Lung microvascular endothelial cell (primary cell): ENCODE measurements at places on chromosomes 7 and 10. TPM values are rescaled to one million over a fixed set of nuclear protein-coding genes. Genes with fewer than 3 reads are reported as not detected.

DNA sequence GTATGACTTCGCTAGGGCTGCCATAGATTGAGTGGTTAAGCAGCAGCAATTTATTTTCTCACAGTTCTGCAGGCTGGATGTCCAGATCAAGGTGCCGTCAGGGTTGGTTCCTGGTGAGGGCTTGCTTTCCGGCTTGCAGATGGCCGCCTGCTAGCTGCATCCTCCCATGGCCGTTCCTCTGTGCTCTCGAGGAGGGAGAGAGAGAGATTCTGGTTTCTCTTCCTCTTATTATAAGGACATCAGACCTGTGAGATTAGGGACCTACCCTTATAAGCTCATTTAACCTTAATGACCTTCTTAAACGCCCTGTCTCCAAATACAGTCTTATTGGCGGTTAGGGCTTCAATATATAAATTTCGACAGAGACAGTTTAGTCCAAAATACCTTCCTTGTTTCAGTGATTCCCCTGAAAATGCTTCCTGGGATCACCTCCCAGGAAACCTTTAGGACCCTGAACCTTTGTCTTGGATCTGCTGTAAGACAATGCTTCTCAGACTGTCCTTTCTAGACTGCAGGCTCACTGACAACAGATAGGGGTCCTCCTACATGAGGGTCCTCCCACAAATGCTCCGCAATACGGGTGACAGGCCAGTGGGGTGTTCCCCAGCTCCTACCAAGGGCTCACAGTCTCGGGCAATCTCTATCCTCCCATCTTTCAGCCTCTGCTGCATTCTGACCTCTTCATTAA lies 82.5 kb upstream of the BAIAP2L1 start:
- no peak for DNase-seq

IDI2 gene
- not detected in 2 replicates for total RNA-seq

- no peak for DNase-seq
These were observed 2.4 kb downstream of the UROS start for GRCh38 chr10:125820701-125821100.

GRCh38 chr10:118871244-118871865 lies 116.6 kb upstream of the CACUL1 start:
- no peak for DNase-seq

SLC25A28 gene
- 8.3 and 11.1 TPM in 2 replicates for total RNA-seq

LRIT1 gene
- total RNA-seq: not detected in 2 replicates

DNA sequence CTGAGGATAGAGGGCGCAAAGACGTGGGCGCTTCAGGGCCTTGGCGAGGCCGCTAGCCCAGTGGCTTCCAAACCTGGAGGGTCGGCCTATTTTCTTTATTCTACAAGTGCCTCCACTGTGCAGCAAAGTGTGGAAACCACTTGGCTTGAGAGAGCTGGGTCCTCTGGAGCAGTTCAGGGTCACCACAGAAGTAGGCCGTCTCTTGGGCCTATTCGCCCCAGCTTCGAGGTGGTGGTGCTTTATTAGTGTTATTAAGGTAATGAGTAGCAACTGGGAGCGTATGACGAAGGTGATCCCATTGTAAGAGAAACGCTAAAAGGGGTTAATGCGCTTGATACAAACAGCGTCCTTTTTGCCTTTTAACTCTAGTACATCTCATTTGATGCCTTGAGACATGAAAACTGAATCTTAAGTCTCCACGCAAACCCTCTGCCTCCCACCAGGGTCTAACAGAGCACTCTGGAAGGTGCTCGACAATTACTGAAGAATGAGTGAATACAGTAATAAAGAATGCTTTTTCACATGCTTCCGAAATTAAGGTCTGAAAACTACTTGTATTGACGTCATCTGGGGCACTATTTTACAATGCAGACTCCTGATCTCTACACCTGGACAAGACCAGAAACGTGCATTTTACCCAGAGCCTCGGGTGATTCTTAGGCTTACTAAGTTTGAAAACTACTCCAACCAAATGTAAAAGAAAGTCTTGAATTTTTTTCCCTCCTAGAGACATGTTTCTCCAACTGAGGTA lies 647 bp upstream of the GSAP start:
- no peak for DNase-seq

MSS51 gene
- 0.22 and 0.60 TPM in 2 replicates for total RNA-seq

- DNase-seq: no peak
These were observed 551.5 kb downstream of the KCNMA1 start for GRCh38 chr10:77086081-77086480.

DNA sequence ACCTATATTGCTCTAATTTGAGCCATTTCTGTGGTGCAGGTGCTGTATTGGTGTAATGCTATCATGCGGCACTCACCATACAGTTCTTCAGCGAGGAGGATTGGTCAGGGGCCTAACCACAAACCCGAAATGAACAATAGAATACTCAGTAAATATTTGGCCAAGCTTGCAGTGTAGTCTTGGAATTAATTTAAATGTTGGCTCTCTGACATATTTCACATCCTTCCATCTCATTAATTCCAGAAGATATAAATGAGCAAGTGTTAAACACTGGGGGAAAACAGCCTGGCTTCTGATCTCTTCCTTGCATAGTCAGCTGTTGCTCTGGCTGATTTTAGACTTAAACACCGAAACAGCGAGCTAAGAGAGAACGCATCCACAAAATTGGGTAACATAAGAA lies 663.1 kb upstream of the GHITM start:
- DNase-seq: no peak

DNA sequence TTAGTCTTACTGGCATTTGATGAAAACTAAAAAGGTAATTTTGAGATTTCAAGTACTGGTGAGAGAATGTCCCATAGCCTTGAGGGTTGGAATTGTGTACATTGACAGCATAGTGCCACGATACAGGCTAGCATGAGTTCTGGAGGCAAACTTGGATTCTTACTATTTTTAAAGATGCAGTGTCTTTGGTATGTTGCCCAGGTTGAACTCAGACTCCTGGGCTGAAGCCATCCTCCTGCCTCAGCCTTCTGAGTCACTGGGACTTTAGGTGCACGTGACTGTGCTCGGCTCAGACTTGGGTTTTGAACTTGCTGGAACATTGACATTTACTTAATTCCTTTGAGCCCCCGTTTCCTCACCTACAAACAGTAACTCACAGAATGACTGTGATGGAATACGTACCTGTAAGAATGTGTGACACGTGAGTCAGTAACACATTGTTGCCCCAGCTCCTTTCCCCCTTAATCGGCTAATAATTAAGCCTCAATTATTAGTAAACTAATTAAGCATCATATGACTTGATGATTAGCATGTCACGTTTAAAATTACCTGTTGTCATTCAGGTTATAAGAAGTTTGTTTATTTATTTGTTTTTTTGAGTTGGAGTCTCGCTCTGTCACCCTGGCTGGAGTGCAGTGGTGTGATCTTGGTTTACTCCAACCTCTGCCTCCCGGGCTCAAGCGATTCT lies 10.6 kb downstream of the DNAJB6 start:
- DNase-seq: peak; percentile 46

ITGA8 gene
- 0.79 and 1.5 TPM in 2 replicates for total RNA-seq

- DNase-seq: no peak
These were observed 242.2 kb upstream of the PPP2R2D start for GRCh38 chr10:131658476-131659110.

DNA sequence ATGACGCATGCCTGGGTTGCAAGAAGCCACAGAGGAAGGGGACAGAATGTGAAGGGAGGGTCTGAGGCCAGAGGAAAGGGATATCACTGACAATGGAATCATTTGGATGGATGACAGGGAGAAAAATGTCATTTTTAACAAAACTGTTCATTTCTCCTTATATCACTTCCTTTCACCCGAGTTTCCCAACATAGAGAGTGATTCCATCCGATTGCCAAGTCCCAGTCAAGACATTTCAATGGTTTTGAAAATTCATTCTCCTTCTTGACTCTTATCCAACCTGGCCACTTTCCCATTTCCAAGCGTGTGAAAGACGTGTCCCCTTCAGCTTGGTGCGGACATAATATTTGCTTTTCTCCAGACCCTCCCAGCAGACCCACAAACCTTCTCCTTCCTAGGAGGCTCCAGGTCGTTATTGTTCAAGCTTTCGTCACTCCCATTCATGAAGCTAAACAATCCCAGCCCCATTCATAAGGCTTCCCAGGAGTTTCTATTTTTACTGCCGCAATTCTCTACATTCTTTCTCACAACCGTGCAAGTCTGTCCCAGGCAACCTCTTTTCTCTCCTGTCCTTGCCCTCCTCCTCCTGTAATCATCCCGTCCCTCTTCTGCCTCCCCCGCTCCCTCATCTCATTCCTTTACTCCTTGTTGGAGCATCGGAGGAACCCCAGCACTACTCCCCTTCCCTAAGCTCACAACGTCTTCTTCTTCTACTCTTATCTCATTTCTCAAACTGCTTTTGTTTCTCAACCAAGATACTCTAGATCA lies 301.3 kb upstream of the KLF6 start:
- DNase-seq: peak; percentile 97

DNA sequence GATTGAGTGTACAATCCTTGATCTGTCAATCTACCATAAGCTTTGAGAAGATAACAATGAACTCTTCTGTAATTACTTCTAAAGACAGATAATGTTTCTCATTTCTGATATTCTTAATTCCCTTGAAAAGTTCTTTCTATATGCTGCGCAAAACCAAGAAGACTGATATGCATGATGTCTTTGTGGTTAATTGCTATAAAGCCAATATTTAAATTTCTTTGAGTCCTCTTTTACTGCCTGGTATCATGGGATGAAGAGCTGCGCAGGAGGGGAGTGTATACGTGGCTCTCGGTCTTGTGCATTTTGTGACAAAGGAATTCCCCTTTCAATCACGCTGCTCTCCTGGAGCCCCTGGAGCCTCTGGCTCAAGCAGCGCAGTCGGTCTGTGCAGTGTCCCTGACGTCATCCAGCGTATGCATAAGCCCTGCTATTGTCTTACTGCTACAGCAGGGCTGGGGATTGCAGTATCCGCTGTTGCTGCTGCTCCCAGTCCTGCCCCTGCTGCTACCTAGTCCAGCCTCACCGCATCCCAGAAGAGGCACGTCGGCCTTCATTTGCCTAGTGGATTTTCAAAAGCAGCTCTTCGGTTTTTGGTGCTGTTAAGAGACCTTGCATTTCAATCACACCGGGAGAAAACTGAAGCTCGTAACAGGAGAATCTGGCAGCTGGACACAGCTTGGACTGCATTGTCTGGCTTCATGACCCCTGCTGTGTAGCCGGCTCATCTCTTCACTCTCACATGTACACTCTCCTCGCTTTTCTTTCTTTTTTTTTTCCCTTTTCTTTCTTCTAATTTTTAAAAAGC lies 66.7 kb downstream of the ST7 start:
- DNase-seq: peak; percentile 95

CLCN1 gene
- not detected in 2 replicates for total RNA-seq

GRCh38 chr10:88507404-88507803 lies 75.7 kb downstream of the RNLS start:
- DNase-seq: no peak

NYAP1 gene
- 2.0 and 6.3 TPM in 2 replicates for total RNA-seq
